NCI-H2171 treated with DMSO at 0.1 percent for 48 hours (cell line): ENCODE measurements at places on chromosomes 12 and 14.
A peak's percentile ranks its signal among the peaks of the same experiment; 100 is the strongest.

DNA sequence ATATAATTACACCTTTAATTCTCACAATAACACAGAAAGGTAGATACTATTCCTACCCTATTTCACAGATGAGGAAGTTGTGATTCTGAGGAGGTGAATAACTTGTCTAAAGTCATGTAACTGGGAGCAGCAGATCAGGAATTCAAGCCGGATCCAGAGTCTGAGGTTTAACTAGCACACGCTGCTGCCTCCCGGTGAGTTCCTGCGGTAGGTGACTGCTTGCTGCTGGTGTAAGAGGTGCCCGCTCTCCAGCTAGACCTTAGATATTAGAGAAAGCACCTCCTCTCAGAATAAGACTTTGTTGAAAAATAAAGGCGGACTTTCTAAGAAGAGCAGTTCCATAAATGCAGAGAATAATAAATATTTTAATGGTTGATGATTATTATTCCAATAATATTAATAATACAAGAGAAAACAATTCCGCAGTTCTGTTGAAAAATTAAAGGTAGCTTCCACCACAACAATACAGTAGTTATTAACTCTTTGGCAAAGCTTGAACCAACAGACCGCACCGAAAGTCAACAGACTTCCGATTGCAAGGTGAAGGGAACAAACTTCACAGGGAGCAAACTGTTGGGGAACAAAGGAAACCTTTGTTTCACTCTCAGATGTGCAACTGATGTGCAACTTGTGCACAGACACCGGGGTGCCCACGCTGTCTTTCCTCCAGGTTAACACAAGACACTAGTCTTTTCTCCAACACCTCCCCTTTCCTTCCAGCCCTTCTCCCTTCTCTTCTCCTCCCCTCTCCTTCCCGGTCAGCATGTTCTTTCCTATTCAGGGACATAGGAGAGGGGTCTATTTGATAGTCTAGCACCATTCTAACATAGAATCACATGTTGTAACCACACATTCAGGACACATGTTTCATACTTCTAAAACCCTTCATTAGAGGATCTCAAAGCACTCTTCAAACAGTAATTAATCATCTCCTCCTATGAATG is 73.2 kb upstream of the EGLN3 start:
- DNase-seq: no peak

GRCh38 chr12:62805517-62805916 is 129.4 kb downstream of the PPM1H start:
- DNase-seq: no peak

- peak; percentile 82 for DNase-seq
Measured at GRCh38 chr12:132178801-132179401, 34.6 kb downstream of the NOC4L start.

- no peak for DNase-seq
Measured at GRCh38 chr14:49966304-49966809, 73.5 kb downstream of the ARF6 start.

- no peak for DNase-seq
Measured at GRCh38 chr14:93084402-93084801, 31.3 kb downstream of the ITPK1 start.

DNA sequence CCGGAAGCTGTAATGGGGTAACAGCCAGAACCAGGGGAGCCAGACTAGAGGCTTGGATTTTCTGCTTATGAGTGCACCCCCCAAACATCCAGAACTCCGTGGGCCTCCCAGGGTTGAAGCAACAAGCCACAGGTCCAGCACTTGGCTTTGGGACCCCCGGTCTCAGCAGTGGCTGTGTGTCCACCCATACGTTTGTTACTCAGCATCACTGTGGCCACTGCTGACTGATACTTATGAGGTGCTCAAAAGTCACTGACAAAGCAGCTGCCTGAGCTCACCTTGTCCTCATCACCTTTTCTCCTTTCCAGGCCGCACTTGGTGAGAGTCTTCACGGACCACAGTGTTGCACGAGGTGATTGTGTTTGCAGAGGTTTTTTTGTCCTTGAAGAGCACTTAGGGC is 145.6 kb upstream of the RFLNA start:
- DNase-seq: no peak

DNA sequence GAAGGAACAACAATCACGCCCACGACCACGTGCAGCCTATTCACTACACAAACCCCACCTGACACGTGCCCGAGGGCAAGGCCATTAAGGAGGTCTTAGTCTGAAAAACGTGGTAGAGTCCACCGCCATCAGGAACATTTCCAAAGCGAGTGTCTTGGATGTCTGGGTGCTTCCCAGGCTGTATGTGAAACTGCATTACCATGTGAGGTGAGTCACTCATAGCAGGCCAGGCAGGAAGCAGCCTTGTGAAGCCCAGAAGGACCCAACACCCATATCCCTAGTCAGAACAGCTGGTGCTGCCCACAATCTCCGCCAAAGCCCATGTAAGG is 3.3 kb upstream of the KRT79 start:
- DNase-seq: no peak

GRCh38 chr12:51886021-51886710 is 1.7 kb upstream of the ANKRD33 start:
- no peak for DNase-seq

DNA sequence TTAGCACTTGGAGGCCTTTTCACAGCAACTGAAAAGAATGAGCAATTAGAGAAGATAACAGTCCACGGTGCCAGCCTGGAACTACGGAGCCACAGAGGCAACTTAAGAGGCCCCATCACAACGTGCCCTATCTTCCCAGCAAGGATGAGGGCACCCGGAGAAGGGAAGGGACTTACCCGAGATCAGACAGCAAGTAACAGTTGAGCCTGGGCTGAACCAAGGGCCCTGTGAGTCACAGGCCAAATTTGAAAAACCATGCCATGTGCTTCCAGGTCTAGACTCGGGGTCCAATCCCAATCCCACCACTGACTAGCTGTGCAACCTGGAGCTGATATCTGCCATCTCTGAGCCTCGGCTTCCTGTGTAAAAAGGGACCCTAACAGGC is 42.2 kb downstream of the PITPNM2 start:
- DNase-seq: no peak

DNA sequence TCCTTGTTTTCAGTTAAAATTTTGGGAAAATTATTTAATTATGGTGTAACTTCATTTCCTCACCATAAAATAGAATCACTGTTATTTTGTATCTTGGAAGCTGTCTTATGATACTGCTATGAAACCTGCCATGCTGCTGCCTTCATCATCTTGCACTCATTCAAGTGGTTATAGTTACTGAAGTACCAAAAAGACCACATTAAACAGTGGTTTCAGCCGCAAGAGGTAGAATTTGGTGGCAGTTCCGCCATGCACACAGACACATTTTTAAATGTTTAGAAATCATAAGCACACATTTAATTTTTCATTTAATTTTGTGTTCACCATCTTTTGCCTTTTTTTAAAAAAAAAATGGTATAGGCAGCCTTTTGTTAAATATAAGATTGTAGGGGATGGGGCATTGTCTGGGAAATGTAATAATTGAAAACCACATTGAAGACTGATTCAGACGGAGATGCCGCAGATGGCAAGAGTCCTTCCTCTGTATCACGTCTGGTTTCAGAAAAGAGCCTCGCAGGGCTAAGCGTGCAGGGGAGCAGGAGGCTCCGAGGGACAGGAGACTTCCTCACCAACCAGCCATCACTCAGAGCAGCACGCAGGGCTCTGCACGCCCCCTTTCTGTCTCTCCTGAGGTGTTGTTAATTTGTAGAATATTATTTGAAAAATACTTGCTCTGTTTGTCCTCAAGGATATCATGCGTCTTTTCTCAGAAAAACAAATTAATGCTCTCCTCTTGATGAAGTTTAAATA is 115.2 kb upstream of the PELI2 start:
- no peak for DNase-seq

- no peak for DNase-seq
Measured at GRCh38 chr12:52185400-52185967, 6.3 kb downstream of the KRT80 start.

- DNase-seq: no peak
Measured at GRCh38 chr14:61285364-61285763, 4.2 kb upstream of the TMEM30B start.

- no peak for DNase-seq
Measured at GRCh38 chr12:75553398-75553797, 42.0 kb upstream of the KRR1 start.

GRCh38 chr14:32047791-32048190 is 29.3 kb upstream of the ARHGAP5 start:
- DNase-seq: no peak

DNA sequence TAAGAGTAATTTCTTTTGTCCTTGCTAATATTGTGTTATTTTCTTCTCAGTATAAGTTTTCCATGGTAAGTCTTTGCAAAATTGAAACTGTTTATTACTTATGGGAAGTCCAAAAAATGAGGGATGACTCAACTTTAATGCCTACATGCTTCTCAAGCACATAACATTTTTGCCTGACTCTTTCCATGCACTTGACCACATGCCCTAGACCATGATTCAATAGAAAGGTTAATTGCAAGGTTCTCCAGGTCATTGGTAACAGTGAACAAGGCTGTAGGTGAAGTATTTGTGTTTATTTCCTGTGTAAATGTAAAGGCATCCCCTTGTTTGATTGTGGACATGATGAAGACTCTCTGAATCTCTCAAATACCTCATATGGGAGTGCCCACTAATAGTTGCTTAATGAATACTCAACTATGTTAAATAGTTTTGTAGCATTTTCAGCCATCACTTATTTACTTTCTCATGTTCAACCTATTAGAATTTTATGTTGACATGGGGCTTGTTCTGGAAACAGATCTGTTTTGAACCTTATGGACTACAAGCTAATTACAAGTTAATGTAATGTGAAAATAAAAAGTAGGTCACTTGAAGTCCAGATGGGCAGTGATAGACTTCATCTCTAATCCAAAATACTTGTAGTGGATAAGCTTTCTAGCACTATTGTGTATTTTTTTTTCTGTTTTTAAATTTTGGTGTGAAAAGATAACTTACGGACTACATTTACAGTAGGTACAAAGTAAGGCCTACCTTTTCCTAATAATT is 131.7 kb downstream of the TMTC2 start:
- DNase-seq: no peak

DNA sequence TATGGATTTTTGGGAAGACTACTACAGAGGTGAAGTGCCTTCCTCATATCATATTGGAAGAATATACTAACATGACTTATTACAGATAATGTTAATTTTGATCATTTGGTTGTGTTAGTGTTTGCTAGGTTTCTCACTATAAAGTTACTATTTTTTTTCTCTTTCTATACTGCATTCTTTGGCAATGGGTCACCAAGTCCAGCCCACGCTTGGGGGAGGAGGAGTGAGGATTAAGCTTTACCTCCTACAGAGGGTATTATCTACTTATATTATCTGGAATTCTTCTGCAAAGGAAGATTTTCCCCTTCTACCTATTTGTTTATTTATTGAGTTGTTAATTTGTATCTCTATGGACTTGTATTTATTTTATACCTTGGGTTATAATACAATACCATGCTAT is 31.5 kb downstream of the SCN8A start:
- no peak for DNase-seq

- no peak for DNase-seq
Measured at GRCh38 chr12:114726092-114726710, 42.2 kb upstream of the TBX3 start.

- DNase-seq: no peak
Measured at GRCh38 chr14:95541346-95541745, 6.5 kb downstream of the GLRX5 start.

GRCh38 chr12:86018361-86018760 is 144.3 kb downstream of the NTS start:
- no peak for DNase-seq

DNA sequence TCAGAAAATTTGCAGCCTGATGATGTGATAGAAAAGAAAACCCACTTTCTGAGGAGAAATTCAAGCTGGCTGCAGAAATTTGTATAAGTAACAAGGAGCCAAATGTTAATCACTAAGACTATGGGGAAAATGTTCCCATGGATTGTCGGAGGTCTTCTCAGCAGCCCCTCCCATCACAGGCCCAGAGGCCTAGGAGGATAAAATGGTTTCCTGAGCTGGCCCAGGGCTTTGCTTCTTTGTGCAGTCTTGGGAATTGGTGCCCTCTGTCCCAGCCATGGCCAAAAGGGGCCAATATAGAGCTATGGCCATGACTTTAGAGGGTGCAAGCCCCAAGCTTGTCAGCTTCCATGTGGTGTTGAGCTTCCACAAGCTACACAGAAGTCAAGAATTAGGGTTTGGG is 335.9 kb downstream of the ATP23 start:
- no peak for DNase-seq
